ENCODE measurements at places on chromosomes 5 and 9.

DNA sequence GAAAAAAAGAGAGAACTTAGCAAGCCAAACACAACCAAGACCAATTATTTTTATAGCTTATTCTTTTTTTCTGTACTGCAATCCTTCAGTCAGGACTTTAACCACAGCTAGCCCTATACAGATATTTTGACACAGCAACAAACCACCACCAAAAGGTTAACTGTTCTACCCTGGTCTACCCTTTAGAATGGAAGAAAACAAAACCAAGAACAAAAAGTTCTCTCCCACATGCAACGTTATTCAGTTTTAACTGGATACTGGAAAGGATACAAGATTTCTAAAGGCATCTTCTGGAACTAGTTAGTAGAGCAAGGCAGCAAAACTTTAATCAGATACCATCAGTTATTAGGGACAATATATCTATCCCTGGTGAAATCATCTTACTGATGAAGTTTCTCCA is 32.6 kb downstream of the ECPAS start:
- DNase-seq: no peak

- DNase-seq: peak; percentile 56
These were observed 878 bp upstream of the HMCN2 start for GRCh38 chr9:130264414-130265350.

- DNase-seq: no peak
These were observed 418.2 kb downstream of the ZNF608 start for GRCh38 chr5:124328201-124328600.

GRCh38 chr9:130616451-130616850 is 37.1 kb downstream of the FUBP3 start:
- no peak for DNase-seq

DNA sequence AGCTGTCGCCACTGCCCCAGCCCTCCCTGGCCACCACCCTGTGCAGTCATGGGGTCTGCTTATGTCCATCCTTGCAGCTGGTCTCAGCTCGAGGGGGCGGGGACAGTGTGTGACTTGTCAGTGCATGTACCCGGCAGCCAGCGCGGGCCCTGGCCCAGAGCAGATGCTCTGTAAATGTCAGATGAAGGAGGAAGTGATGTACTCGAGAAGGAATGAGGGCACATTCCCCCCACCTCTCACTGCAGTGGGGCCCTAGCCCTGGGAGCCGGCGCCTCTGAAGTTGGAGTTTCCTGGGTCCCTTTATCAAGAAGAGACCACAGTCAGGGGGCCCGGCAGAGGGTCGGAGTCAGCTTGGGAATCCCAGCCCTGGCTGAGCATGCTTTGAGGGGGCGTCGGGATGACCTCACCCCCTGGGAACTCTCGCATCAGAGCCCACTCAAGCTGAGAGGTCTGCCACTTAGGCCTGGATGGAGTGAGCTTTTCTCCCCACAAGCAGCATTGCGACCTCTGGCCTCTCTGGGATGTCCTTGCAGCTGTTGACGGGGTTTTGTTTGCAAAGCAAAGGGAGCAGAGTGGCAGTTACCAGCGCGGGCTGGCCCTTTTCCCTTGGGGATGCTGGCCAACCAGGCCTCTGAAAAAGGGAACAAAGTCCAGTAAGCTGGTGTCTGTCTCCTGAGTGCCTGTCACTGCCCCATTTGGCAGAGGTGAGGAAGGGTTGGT is 19.0 kb downstream of the NEURL1B start:
- peak; percentile 73 for DNase-seq
